ENCODE measurements at places on chromosomes 4 and X.
A peak's percentile ranks its signal among the peaks of the same experiment; 100 is the strongest.

- peak; percentile 26 for DNase-seq
These were observed 73.1 kb downstream of the PACRGL start for GRCh38 chr4:20773144-20773997.

GRCh38 chrX:7073336-7073735 lies 74.2 kb upstream of the STS start:
- no peak for DNase-seq

DNA sequence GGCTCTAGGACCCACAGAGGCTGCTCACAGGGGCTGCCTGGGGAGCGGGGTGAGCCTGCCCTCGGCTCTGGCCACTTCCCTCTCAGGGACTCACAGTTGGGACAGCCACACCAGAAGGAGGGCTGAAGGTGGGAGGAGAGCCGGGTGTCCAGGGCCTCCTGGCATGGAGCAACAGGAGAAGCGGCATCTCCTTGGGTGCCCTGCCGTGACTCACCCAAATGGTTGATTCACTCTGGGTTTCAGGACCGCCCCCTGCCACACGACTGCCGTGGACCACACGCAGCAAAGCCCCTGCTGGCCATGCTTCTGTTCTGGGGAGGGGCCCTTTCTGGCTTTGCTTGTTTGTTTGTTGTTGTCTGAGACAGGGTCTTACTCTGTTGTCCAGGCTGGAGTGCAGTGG lies 86.0 kb upstream of the AFAP1 start:
- no peak for DNase-seq

DNA sequence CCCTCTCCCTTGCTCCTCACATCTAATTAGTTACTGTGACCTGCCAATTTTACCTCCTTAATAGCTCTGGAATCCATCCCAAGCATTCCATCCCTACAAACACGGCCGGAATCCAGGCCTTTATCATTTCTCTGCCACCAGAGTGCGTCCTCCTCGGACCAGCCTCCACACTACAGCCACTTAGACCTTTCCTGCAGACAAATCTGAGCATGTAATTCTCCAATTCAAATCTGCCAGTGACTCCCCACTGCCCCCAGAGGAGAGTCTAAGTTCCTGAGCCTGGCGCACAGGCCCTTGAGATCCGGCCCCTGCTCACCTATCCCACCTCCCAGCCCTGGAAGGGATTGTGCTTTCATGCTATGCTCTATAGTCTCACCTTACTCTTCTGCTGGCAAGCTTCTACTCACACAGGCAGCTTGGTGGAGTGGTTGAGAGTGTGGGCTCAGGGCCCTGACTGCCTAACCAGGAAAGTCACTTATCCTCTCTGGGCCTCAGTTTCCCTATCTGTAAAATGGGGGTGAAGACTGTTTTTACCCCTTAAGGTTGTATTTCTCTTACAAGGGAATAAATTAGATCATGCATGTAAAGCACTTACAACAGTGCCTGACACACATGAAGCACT lies 31.2 kb downstream of the PJA1 start:
- no peak for DNase-seq

DNA sequence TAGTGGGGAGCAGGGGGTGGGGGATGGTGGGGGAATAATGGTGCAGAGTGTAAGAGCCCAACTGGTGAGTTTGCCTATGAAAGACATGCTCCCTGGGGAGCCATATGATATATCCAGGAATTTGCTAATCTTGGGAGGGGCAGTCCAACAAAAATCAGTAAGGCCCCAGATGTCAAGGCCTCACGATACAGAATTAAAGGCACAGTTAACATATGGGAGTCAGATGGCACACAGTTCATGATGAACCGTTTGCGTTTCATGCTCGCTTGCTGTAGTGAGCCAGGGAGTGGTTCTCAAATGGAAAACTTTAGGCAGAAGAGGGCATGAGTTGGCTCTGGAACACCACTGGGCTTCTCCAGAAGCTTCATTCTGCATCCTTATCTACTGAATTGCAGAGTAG lies 33.9 kb upstream of the VCX2 start:
- DNase-seq: no peak

DNA sequence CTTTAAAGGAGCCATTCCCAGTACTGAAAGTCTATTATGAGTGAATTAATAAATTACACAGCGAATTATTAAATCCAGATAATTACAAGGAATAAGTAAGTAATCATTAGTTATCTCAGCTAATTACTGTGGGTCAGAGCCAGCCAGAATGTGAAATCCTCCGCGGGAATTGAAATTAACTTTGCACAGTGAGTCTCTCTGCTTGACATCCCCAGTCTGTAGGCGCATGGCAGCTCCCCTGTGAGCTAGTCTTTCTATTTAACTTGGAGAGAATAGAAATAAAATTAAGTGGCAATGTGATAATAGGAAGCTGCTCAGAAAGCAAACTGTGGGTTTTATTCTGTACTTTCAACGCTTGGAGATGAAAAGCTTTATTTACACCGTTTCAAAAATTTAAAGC lies 7.2 kb downstream of the POU4F2 start:
- DNase-seq: no peak

DNA sequence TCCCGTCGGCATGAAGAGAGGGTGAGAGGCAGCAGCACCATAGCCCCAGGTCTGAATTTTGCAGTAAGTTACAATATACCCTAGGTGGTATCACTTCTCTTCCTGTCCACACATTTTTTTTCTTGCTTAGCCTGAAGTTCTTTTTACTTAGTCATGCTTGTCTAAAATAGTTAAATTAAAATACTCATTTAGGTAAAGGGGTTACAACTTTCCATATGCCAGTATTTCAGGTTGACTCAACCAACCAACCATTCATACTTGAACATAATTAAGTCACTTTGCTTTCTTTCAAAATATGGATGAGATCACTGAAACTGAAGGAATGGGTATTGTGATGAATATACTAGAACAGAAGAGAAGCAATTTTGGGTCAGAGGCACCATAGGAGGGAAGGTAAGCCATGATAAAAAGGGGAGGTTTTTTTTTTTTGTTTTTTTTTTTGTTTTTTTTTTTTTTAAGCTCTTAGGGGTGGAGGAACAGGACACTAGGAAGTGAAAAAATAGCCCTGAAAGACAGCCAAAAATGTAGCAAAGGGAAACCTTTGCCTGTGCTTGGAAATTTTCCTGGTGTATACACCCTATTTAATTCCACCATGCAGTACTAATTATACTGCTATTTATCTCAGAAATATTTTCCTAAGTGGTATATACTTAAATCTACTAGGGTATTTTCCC lies 41.8 kb downstream of the RPS6KA3 start:
- no peak for DNase-seq

DNA sequence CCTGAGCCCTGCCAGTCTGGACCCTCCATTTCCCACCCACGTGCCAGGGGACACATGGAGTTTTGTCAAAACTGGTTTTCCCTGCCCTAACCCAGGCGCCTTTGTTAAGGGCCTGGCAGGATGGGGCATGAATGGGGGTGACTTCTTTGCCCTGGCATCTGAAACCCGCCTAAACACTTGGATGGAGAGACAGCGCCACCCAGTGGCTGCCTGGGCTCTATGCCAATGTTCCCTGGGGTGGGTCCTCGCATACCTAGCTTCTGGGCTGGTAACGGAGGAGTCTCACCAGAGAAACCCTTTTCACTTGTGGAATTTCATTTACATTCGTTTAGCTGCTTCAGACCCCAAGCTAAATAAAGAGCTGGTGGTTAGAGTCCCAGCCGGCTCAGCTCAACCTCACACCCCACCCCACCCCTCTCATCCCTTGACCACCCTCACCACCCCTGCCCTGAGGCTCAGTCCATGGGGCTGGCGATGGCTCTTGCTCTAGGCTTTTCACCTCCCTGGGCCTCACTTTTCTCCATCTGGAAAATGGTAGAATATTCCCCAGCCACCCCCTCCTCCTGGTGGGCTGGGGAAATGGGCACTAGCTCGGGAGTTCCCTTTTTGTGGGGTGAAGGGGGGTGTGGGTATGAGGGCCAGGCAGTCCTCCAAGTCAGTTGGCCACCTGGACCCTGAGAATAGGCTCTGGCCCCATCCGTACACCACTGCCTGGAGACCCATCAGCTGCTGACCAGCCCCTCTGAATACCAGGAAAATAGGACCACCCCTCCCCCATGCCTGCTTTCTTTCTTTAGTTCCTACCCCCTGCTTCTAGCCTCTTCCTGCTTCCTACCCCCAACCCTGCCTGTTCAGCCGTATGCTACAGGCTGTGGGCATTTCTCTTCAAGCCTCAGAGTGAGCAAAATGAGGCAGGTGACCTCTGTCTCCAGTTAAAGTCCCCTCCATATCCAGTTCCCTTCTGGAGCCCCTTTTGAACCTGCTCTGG lies 57.1 kb upstream of the PJA1 start:
- DNase-seq: peak; percentile 66

DNA sequence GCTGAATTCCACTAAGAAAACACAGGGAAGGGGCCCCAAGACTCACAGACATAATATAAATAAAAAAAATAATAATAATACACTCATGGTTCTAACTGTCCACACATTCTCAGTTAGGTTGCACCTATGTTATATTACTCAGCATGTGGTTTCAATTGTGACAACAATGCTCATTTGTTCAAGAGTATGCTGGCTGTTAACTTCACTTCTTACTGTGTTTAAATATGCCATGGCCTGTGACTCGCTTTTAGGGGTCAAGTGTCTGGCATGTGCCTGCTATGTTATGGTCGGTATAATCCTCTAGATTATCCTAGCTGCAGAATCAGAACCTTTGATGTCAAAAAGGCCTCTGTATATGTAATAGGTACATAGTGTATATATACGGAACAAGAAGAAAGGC lies 324.8 kb upstream of the INTU start:
- no peak for DNase-seq

DNA sequence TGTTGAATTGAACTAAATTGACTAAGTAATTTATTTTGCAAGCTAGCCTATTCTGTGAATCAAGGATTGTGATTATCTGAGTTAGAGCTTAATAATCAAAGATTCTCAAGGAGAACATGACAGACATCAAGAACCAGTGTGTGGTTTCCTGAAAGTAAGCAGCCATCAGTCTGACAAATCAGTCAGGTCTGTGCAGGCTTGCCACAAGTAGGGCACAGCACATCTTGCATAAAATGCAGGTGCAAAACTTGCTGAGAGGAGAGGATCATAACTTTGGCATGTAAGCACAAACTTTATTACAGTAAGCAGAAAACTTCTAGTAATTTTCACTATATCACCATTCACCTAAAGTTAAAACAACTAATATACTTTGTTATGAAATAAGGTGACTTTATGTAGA lies 22.5 kb downstream of the FAM241A start:
- peak; percentile 47 for DNase-seq
